ENCODE measurements at places on chromosomes 11 and 22. TPM values are rescaled to one million over a fixed set of nuclear protein-coding genes. Genes with fewer than 3 reads are reported as not detected.
A peak's percentile ranks its signal among the peaks of the same experiment; 100 is the strongest.

The EFCAB6 gene
- 2.2 TPM for total RNA-seq

The LRRC75B gene
- 14.4 TPM for total RNA-seq

The FADS2 gene
- total RNA-seq: 19.2 TPM

The CFAP300 gene
- total RNA-seq: 2.9 TPM

The SYT12 gene
- total RNA-seq: 6.2 TPM

The LDHAL6A gene
- not detected for total RNA-seq

The CASTOR1 gene
- 14.2 TPM for total RNA-seq

The FAM111B gene
- 35.5 TPM for total RNA-seq

The APOA5 gene
- total RNA-seq: not detected

The GLB1L3 gene
- total RNA-seq: not detected

DNA sequence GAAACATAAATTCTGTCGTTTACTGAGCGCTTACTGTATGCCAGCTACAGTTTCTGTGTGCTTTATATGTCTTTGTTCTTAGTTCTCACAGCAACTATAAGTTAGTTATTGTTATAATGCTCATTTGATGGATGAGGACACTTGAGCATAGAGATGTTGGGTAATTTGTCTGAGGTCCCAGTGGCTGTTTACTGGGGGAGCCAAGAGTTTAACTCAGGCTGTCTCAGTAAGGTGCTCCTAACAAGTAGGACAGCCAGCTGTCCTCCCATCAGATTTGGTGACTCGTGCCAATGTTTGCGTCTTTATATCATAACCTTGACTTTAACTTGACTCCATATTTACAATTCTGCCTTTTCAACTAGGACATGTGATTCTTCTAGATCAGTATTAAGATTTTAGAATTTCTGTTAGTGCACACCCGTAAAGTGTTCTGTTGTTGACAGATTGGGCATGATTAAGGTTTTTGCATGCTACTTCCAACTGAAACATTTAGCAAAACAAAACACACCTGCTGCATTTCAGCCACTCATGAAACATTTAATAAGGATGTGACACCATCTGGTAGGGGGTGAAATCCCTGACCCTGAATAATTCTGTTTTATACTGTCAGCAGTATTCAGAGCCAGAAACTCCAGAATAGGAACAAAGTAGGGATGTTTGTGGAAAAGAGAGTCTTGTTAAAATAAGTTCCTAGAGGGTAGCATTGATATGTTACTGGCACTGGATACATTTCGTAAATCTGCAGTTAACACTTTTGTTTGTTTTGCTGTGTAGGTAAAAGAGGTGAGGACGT, 1.9 kb downstream of the REXO2 start:
- no peak for DNase-seq

DNA sequence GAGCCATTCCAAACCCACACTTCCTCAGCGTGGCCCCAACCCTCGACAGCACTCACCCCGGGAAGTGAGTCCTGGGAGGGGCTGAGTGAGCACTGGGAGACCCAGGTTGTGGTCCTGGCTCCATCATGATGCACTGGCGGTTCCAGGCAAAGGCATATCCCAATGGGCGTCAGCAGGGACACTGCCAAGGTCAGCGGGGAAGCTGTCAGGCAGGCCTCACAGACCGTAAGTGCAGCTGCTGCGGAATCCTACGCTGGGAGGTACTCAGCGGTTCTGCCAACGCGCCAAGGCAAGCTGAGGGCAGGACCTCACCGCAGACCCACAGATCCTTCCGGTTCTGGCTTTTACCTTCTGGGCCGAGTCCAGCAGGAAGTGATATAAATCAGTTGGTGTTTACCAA, 1.4 kb upstream of the GAL3ST1 start:
- no peak for DNase-seq

GRCh38 chr11:127485541-127485940, 485.0 kb upstream of the KIRREL3 start:
- DNase-seq: no peak

- no peak for DNase-seq
Measured at GRCh38 chr22:47366026-47366767, 603.7 kb downstream of the TBC1D22A start.

DNA sequence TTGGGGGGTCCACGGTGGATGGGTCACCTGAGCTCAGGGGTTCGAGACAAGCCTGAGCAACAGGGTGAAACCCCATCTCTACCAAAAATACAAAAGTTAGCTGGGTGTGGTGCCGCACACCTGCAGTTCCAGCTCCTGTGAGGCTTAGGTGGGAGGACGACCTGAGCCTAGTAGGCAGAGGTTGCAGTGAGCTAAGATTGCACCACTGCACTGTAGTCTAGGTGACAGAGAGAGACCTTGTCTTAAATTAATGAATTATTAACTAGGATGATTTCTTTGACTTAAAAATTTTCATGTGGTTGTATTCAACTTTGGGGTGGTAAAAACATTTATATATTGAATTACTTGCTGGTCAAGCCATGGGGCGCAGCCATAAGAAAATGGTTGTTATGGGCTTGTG, 33.9 kb downstream of the CCDC83 start:
- DNase-seq: no peak

GRCh38 chr11:114082415-114082748, 22.9 kb downstream of the ZBTB16 start:
- DNase-seq: no peak

GRCh38 chr11:35305670-35306382, 113.5 kb downstream of the SLC1A2 start:
- DNase-seq: peak; percentile 20

GRCh38 chr11:73402834-73403185, 26.6 kb downstream of the RELT start:
- DNase-seq: no peak

DNA sequence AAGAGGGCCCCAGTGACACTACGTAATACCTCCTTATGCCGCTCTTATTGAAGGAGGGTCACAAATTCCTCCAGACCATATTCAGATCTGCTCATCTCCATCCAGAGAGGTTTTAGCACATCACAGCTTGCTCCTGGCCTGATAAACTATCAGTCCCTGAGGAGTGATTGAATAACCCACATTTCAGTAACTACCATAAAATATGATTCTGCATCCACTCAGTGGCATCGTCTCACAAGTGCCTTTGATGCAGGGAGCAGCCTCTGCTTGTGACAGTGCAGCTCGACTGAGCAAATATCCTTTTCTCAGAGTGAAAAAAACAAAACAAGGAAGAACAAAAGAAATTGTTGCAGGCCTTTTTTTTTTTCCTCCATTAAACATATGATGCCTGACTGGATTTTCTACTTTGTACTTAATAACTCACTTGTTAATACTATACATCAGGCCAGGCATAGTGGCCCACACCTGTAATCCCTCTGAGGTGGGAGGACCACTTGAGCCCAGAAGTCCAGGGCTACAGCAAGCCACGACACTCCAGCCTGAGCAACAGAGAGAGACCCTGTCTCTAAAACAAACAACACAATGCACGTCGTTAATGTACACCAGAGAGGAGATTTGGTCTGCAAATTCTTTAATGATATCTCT, 64.5 kb downstream of the DDX10 start:
- DNase-seq: no peak

DNA sequence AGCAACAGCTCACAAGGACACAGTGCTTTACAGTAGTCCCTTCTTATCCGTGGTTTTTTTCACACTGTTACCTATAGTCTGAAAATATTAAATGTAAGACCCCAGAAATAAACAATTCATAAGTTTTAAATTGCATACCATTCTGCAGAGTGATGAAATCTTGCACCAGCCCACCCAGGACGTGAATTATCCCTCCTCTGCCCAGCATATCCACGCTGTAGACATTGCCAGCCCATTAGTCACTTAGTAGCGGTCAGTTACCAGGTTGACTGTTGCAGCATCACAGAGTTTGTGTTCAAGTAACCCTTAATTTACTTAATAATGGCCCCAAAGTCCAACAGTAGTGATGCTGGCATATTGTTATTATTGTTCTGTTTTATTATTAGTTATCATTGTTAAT, 3.6 kb downstream of the CLTCL1 start:
- no peak for DNase-seq

DNA sequence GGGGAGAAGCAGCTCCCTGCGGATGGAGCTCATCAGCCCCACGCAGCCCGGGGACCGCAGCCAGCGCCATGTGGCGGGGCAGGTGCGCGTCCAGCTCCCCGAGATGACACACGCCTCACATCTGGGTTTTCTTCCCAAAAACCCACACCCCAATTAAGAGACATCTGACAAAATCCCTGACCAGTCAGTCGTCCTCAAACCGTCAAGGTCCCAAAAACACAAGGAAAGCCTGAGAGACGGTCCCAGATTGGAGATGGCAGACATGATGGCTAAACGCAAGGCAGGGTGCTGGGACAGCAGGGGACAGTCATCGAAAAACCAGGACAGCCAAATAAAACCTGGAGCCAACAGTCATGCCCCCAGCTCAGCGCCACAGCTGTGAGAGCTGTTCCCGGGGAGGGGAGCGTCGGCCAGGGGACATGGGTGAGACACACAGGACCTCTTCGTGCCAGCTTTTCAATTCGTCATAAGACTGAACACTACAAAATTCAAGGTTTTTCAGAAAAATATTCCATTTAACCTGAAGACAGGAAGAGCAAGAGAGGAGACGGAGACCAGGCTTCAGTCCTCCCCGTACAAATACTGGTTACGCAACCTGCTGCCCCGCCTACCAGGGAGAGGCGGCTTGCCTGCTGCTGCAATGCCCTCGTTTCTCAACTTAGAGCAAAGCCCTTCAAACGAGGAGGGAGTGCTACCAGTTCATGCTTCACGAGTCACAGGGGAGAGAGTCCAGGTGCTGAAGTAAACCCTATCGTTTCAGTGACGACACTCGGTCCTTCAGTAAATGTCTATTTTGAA, 10.5 kb downstream of the TOLLIP start:
- peak; percentile 71 for DNase-seq

- no peak for DNase-seq
Measured at GRCh38 chr11:19746086-19746485, 33.4 kb downstream of the NAV2 start.

All from Calu3 (cell line).